ENCODE measurements at places on chromosomes 4 and X.

DNA sequence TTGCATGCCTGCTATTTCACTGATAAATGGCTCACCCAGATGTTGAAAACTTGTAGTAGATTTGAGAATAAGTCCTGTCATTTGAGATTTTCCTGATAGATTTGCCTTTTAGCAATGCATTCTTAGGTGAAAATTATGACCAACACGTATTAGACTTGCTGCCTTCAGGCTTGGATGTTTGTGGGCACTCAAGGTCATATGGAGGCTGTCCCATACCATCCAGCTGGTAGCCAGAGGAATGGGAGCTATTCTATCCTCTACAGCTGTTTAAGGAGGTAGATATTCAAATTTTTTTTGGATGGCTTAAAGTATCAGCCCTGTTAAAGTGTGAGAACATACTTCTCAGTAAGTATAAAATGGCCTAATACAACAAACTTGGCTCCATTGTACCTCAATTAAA lies 34.7 kb downstream of the RTL3 start:
- DNase-seq = no peak

GRCh38 chr4:88865466-88865865 lies 167.8 kb upstream of the NAP1L5 start:
- no peak for DNase-seq

GRCh38 chr4:39429476-39430334 lies 23.0 kb downstream of the KLB start:
- DNase-seq = no peak

GRCh38 chrX:110317061-110317819 lies 645 bp downstream of the AMMECR1 start:
- no peak for DNase-seq

GRCh38 chrX:48834383-48834709 lies 1.1 kb downstream of the PCSK1N start:
- no peak for DNase-seq

Data from NCI-H1092 (cell line).